ENCODE measurements at places on chromosomes 7 and 10.

DNA sequence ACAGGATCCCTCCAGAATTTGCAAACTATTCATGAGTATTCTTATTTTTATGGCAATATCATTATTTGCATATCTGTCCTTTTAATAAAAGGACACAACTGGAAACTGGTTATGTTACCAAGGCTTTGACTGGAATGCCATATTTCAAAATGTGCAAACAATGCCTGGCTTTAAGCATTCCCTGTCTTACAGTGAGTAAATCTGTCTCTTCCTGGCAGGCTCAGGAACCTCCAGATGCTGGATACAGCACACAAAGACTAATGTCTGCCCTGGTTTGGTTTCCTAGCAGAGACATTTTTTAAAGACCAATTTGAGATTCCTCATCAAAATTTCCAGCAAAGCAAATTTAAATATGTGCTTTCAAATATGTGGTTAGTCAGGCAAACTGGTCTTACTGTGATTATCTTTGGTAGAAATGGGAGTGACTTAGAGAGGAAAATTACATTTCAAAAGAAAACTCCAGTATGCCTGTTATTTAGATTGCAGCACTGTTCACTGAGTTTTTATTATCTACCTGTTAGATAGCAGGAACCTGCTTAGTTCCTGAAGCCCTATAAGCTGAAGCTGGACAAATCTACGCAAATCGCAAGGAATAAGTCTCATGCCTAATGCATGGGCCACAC is 31.3 kb downstream of the RNF216 start:
- DNase-seq = no peak

DNA sequence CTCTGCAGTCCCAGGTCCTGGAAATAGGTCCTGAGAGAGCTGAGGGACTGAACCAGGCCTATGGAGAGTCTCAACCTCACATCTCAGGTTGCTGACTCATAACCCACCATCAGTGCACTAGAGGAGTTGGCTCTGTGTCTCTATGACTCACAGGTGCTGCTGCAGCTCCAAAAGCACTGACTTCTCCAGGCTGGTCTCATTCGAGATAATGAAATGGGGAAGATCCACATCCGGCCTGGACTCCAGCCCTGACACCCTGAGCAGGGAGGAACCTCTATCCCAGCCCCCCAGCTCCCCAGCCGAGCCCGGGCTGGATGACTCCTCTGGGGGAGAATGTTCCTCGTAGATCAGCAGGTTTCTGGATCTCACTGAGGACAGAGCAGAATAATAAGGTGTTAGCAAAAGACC is 35.5 kb upstream of the DGKI start:
- no peak for DNase-seq

GRCh38 chr7:117217106-117218035 is 105.5 kb downstream of the WNT2 start:
- no peak for DNase-seq

DNA sequence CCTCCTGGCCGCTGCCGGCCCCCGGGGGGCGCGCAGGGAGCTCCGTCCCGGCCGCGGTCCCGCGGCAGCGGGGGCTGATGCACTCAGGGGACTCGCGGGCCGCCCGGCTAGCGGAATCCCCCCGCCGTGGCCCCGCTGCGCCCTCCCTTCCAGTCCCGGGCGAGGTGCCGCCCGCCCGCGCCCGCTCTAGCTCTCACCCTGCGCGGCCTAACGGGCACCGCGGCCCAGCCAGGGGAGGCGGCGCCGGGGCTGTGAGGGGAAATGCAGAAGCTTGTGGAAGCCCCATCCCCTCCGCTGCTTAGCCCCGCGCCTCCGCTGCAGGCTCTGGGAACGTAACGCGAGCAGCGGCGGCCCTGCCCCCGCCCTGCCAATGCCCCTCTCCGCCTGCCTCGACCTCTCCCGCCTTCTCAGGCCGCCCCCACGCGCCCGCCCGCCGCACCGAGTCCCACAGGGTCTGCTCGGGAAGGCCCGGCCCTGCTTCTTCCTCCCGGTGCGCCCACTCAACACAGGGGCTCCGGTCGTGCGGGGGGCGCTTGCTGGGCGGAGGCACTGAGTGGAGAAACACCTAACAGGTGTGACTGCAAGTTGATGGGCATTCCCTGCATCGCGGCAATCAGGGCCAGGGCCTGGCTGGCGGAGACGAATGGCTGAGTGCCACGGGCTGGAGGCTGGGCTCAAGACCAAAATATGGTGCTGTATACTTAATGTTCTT is 384 bp upstream of the TMEM229A start:
- DNase-seq = no peak

DNA sequence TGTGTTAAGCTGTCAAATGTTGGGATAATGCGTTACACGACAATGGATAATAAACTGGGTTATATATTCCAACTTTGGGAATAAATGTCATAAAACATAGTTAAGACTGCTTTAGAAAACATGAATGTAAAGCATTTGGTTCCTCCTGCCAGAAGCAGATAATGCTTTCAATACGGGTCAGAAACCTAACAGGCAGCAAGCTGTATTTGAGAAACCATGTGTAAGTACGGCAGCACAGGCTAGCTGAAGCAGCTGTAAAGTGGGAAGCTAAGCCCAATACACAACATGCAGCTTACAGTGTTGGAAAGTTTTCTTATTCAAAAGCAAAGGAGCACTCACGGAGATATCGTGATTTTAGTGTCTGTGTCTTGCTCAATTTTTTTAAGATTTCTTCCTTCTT is 46.5 kb downstream of the MALSU1 start:
- DNase-seq = no peak

DNA sequence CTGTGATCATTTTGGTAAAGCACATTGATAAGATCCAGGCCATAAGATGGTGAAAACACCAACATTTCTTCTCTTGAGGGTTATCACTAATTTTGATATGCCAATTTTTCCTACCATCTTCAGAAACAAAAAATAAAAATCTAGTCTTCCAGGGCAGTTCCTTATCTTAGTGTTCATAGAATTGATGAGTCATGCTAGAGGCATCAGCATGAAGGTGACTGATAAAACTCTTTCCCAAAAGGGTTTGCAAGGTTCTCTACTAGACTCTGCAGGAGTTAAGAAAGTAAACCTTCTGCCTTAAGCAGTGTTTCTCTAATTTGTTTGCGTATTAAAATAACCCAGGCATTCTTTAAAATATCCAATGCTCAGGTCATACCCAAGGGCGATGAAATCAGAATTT is 483.1 kb upstream of the CNTNAP2 start:
- no peak for DNase-seq

GRCh38 chr7:84232646-84233045 is 38.1 kb upstream of the SEMA3A start:
- DNase-seq = no peak

DNA sequence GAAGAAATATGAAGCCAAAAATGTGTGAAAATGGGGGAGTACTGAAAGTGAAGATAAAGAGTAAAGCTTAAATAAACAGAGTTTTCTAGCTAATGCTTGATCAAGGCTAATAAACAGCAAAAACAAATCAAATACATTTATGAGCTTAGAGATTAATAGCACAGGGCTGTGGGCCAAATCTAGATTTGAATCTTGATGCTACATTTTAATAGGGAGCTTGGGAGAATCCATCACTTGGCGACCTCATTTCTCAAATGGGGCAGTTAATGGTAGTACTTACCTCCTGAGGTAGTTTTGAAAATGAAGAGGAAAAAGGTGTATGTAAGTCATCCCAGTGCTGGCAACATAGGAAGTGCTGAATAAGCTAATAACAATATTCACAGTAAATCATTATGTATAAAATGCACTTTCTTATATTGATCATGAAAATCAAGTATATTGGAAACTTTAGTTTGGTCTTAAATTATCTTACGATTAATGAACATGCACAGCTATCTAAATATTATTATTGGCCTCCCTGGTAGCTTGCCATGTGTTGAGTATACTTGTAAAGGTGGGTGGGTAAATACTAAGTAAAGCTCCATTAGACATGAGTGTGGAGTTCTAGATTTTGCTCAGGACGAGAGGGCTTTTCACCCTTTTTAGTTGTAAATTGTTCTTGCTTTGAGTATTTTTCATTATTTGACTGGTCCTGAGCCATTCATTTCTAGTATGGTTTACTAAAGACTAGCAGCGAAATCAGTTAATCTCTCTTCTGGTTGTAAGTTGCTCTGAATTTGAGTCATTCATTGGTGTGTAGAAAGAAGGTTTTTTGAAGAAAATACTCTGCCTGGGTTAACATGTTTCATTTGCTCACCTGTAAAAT is 5.1 kb downstream of the BICC1 start:
- no peak for DNase-seq

- no peak for DNase-seq
Observed at GRCh38 chr7:11332865-11333228, 359.2 kb downstream of the PHF14 start.

GRCh38 chr7:101453617-101454016 is 90.9 kb downstream of the COL26A1 start:
- DNase-seq = no peak

DNA sequence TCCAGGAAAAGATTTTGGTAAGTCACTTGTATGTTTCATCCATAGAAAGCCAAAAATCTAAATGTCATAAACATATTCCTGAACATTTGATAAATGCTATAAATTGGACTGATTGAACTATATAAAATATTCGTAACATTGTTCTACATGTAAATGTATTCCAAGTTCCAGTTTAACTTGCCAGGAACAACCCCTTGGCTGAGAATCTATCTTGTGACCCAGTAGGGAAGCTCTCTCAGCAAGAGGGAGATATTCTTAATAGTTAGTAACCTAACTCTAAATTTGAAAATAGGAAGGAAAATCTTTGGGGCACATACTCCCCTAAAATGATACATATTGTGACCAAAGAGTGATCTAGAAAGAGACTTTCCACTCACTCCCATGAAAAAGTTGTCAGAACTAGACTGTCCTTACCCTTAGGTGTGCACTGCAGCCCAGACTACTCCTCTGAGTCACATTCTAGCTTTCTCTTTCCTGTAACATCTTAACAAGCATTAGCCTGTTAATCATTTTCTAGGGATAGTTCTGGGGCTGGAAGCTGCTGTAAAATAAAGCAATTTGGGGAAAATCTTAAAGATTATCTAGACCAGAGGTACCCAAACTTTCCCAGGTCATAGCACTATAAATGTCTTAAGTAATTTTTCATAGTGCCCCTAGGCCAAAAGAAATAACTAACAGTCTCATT is 73.7 kb upstream of the SKAP2 start:
- DNase-seq = no peak

DNA sequence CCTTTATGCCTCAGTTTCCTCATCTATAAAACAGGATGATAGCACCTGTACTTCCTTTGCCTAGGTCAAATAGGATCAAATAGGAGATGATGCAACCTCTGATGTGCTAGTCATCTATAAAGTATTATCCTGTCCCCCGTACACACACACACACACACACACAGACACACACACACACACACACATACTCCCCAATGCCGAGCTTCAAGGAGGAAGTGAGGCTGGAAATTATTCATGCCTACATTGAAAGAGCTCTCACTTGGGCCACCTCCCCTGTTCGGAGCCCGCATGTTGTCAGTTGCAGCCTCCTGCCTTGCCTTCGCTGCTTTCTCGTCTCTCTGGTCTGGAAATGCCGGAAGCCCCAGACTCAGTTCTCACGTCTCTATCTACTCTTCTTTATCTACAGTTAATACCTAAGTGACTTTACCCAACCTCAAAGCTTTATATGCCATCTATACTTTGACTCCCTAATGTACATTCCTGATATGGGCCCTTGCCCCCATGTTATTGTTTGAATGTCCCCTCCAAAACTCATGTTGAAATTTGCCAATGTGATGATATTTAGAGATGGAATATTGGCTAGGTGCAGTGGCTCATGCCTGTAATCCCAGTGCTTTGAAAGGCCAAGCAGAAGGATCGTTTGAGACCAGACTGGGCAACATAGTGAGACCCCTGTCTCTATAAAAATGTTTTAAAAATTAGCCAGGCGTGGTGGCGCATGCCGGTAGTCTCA is 6.9 kb upstream of the UBE2H start:
- DNase-seq = no peak

DNA sequence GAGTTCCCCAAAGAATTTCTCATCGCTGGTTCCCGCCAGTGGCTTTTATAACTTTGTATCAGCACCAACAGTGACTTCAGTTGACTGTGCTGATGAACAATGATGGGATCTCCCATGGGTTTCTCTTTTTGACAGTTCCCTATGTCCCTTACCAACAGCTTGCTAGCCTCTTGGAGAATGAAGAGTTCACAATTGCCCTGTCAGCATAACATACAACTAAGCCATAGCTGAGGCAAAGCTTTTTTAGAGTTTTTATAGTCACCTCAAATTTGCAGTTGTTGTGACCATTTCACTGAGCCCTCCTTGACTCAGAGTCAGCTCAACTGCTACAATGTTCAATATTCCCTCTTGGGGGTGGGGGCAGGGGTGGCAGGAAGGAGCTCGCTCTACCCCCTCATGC is 179.8 kb downstream of the TFEC start:
- no peak for DNase-seq

DNA sequence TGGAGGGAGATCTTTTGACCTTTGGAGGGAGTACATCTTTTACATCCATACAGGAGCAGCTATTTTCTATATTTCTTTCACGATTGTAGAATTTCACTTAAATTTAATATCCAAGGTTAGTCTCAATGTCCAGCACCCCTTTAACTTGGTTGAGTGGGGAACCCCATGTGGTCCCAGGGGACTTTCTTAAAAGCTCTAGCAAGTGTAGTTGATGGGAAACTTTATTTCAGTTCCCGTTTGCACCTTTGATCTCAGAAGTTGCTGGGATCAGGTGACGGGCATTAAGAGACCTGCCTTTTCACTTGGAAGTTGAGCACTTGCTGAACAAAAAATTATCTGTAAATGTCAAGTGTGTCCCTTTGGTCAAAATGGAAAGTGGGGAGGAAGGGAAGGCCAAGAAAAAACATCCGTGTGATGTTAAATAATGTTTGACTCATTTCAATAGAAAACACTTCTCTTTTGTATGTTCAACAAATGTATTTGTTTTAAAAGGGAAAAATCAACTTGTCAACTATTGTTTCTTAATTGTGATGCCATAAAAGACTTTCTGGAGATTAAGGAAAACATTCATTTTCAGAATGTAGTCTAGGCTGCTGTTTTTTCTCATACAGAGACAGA is 370.1 kb upstream of the GALNT17 start:
- DNase-seq = no peak

- DNase-seq = peak; percentile 7
Observed at GRCh38 chr10:80382989-80383388, 25.4 kb upstream of the PRXL2A start.

DNA sequence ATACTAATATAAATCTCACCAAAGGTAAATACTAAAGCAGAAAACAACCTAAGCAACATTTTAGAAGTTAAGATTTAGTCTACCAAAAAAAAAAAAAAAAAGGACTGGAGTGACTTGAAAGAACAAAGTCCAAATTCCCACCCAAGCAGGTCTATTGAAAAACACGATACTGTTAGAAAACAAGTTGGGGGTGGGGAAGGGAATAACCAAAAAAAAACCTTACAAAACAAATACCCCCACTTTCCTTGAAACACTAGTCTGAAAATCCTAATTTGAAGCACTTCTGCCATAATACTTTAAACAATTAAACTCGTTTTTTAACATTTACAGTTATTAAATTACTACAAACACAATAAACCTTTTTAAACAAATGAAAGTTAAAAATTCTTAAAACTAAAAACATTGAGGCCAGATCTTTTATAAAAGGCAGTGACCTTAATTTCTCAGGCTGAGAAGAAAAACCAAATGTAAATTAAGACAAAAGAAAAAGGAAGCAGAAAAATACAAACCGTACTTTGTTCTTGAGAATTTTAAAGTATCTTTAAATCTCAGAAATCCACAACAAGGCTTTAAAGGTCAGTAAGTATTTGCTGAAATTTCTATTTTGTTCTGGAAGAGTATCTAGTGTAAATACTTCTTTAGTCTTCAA is 135.1 kb downstream of the NRBF2 start:
- no peak for DNase-seq

- DNase-seq = no peak
Observed at GRCh38 chr7:16786257-16786656, 18.5 kb downstream of the AGR2 start.

GRCh38 chr7:149238051-149238450 is 1.4 kb upstream of the ZNF212 start:
- DNase-seq = no peak
